Stimulated activated CD4-positive, alpha-beta T cell treated with anti-CD3 and anti-CD28 coated beads, TNF-alpha, amount 100 ng/mL, for 4 hours (primary cell): ENCODE measurements at places on chromosomes 6 and 20.
A peak's percentile ranks its signal among the peaks of the same experiment; 100 is the strongest.

GRCh38 chr20:49846206-49846807 is 33.7 kb downstream of the SLC9A8 start:
- DNase-seq, result peak; percentile 37

GRCh38 chr6:75481936-75482593 is 11.5 kb downstream of the FILIP1 start:
- no peak for DNase-seq

DNA sequence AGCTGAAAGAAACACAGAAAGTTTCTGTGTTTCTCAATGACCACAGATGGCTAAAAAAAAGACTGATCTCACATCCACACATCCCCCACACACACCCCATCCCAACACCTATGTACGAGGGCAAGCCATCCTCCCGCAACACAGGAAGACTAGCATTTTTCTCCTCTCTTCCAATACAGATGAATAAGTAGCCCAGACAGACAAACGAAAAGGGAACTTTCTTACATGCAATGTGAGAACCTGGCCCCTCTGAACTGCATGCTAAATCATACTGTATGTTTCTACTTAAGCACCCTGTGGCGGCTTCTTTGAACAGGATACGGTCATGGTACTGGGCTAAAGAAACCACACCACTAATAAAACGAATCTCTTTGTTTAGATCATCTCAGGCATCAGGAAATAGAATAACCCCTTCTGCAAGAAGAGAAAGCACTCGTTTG is 116.2 kb downstream of the GMDS start:
- no peak for DNase-seq

DNA sequence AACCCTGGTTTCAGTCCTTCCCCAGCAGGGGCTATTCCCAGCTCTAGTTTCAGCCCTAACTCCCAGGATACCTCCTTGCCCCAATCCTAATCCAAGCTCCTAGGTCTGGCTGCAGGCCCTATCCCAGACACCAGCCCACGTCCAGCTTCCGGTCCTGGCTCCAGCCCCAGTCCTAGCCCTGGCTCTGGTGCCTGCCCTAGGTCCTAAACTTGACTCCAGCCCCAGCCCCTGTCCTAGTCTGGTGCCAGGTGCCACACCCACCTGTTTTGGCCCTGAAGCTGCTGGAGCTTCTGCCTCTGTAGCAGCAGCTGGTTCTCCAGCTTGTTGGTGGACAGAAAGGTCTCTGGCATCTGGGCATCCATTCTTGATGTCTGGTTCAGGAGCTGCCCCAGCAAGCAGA is 28.1 kb downstream of the ANGPT4 start:
- DNase-seq, result no peak
